Germinal center (tissue), 1 donor: ENCODE measurements at places on chromosomes 2 and 18.
A peak's percentile ranks its signal among the peaks of the same experiment; 100 is the strongest.

GRCh38 chr2:202344178-202344577 is 31.9 kb upstream of the BMPR2 start:
- DNase-seq, result no peak

DNA sequence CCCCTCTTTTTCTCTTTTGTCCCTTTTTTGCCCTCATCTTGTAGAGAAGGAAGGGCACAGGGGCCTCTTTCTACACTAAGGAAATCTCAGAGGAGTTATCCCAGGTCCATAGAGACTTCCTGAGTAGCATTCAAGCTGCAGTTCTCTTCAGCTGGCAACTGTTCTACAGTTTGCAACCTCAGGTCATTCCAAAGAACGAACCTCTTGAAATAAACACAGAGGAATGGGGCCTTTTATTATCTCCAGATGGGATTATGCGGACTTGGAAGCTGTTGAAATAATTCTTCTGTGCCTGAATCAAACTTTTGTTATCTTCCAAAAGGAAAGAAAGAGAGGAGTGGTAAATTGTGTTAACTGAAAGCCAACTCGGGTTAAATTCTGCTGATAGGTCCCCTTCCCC is 31.0 kb upstream of the NFE2L2 start:
- DNase-seq, result no peak

- DNase-seq, result no peak
Observed at GRCh38 chr2:122023059-122023864, 267.8 kb downstream of the TSN start.

GRCh38 chr18:59570796-59571195 is 126.4 kb downstream of the CCBE1 start:
- DNase-seq, result no peak

- DNase-seq, result peak; percentile 20
Observed at GRCh38 chr2:166539340-166540162, 45.5 kb upstream of the SCN7A start.

- no peak for DNase-seq
Observed at GRCh38 chr2:125167152-125167551, 1142.1 kb downstream of the CNTNAP5 start.

GRCh38 chr2:238339395-238339780 is 19.1 kb downstream of the TRAF3IP1 start:
- DNase-seq, result no peak

DNA sequence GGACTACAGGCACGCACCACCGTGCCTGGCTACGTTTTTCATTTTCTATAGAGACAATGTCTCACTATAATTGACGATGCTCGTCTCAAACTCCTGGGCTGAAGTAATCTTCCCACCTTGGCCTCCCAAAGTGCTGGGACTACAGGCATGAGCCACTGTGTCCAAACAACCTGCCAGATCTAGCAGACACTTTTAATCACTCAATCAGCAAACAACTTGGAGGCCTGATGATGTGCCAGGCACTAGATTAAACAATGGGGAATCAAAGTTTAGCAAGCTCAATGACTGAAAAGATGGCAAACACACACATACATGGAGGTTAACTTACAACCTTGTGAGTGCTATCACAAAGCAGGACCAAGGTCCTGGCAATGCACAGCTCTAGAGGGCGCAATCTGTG is 29.8 kb upstream of the RMP24 start:
- no peak for DNase-seq

- DNase-seq, result no peak
Observed at GRCh38 chr2:217667512-217667911, 335.3 kb downstream of the TNS1 start.

GRCh38 chr18:24534737-24535136 is 74.3 kb downstream of the HRH4 start:
- no peak for DNase-seq
